WTC11 (cell line): ENCODE measurements at places on chromosomes 1 and 21. TPM values are rescaled to one million over a fixed set of nuclear protein-coding genes. Genes with fewer than 3 reads are reported as not detected.

- H3K4me1 ChIP-seq, result peaks cover 11% of the 10 kb centered on the region
- no peak overlapping the region for H3K27ac ChIP-seq
- H3K4me3 ChIP-seq, result no peak overlapping the region
- no peak for DNase-seq
- no peaks in the 10 kb centered on the region for H3K36me3 ChIP-seq
- H3K27me3 ChIP-seq, result no peaks in the 10 kb centered on the region; the same call in 1 of the 2 replicates
Observed at GRCh38 chr1:178694923-178695525, 30.0 kb upstream of the RALGPS2 start.

Gene GJA5
- 2.2 to 3.0 TPM (median 2.2 TPM) in 3 replicates for total RNA-seq

Gene CBR3
- total RNA-seq, result 4.2 to 12.9 TPM (median 5.2 TPM) in 3 replicates

Gene IFNLR1
- 6.6 to 7.9 TPM (median 7.7 TPM) in 3 replicates for total RNA-seq
